ENCODE measurements at places on chromosomes 7 and 10.
A peak's percentile ranks its signal among the peaks of the same experiment; 100 is the strongest.

DNA sequence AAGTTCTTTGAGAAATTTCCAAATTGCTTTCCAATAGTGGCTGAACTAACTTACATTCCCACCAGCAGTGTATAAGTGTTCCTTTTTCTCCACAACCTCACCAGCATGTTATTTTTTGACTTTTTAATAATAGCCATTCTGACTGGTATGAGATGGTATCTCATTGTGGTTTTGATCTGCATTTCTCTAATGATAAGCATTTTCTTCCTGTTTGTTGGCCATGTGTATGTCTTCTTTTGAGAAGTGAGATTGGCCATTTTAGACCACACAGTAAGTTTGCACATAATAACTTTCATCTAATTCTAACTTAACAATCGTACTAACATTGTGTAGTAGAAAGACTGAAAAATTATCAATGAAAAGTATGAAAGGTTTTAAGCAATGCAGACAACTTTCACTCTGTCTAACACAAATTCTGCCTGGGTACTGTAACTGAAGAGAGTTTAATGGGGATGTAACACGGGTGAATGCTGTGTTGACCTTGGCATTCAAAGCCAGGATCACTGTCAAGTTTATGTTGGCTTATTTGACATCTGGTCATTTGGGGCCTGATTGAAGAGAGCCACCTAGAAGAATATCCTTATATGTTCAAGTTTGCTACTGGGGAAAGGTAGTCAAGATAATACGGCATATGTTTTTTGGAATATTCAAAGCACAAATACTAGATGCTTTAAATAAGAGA is 50.4 kb downstream of the FAM171A1 start:
- DNase-seq, result no peak

DNA sequence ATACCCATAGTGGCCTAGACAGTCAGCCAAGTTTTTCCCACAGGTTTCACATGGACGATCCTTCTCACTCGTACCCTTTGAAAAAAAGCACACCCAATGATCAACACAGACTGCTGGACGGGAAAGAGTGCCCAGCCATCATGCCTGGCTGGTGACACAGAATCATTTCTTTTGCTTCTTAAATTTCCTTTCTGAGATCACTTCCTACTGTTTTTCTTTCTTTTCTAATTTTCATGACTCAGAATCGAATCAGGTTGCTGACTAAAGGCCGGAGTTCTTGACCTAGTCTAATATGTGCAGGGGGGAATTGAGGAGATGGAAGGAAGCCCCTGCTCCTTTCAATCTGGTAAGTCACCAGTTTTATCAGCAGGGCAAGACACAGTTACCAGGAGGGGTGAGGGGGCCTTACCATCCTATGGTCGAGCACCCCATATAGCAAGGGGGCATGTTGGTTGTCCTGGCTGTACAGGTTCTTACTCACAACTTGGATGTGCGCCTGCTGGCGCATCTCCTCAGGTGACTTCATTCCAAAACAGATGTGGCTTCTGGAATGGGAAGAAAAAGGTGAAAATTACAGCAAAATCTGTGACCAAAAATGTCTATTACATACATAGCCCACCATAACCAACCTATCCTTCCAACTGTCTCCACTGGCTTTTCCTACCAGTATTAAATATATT is 3.5 kb downstream of the POLR3A start:
- no peak for DNase-seq

- DNase-seq, result peak; percentile 67
These were observed 120.2 kb upstream of the TMEM229A start for GRCh38 chr7:124152859-124153692.

GRCh38 chr10:4822208-4822607 is 3.8 kb upstream of the AKR1E2 start:
- DNase-seq, result no peak

- DNase-seq, result no peak
These were observed 5.5 kb upstream of the GDF10 start for GRCh38 chr10:47294501-47294900.

- no peak for DNase-seq
These were observed 311.0 kb upstream of the IMMP2L start for GRCh38 chr7:111873326-111873646.

- DNase-seq, result no peak
These were observed 282.3 kb upstream of the KAT6B start for GRCh38 chr10:74544106-74544505.

DNA sequence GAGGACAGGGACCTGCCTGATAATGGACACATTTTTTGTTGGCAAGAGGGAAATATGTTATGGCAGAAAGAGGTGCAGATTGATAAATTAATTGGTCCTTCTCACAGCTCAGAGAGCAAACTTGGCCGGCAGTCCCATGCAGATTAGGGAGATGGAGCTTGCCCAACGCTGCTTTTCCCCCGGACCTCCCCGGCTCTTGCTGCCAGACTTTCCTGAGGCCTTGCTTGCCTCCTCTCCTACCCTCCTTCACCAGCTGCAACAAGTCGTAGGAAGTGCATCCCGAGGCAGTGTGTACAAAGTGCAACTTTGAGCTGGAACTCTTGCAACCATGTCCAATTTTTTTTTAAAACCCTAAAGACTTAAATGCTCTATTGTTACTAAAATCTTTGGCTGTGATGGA is 215.5 kb downstream of the LRMDA start:
- DNase-seq, result no peak

- DNase-seq, result no peak
These were observed 12.8 kb upstream of the CXCL12 start for GRCh38 chr10:44397476-44398225.

- DNase-seq, result no peak
These were observed 484.6 kb downstream of the GATA3 start for GRCh38 chr10:8539056-8539455.

GRCh38 chr7:96418581-96418980 is 96.7 kb upstream of the SLC25A13 start:
- DNase-seq, result peak; percentile 22

DNA sequence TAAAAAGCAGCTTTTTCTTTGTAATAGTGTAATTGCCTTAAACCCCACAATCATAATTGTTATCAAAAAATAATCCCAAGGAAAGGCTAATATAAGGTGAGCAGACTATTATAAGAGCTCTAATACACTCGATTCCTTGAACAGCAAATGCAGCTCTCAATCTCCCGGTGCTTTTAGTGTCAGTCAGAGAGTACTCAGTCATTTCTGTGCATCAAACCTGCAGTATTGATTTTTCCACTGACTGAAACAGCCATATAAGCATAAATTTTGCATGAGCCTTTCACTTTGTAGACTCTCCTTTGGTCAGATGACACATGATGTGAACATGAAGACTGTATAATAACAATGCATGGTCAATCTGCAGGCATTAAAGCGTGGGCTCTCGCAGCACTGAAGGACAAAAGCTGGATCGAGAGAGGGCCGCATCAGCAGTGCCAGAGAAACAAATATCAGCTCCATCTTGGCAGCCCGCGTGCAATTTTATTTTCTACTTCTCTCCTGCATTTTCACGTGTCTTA is 272.0 kb downstream of the POU6F2 start:
- DNase-seq, result peak; percentile 32

- no peak for DNase-seq
These were observed 264.3 kb upstream of the RNF32 start for GRCh38 chr7:156376317-156376716.

- DNase-seq, result no peak
These were observed 162.9 kb downstream of the GLI3 start for GRCh38 chr7:42074076-42074475.

DNA sequence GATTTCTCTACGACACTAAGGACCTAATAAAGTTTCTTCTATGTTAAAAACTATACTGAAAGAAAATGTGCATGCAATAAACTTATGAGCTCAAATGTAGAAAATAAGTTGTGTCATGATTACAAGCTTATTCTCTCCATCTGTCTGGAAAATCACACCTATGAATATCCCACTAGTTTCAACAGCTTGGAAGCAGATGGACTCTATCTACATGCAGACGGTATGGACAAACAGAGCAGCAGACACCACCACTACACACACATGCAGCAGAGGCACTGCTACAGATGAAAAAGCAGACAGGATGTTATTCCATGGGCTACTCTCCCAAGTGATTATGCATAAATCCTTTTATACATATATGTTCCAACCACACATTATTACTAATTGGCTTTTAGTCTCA is 123.4 kb upstream of the TARP start:
- no peak for DNase-seq

DNA sequence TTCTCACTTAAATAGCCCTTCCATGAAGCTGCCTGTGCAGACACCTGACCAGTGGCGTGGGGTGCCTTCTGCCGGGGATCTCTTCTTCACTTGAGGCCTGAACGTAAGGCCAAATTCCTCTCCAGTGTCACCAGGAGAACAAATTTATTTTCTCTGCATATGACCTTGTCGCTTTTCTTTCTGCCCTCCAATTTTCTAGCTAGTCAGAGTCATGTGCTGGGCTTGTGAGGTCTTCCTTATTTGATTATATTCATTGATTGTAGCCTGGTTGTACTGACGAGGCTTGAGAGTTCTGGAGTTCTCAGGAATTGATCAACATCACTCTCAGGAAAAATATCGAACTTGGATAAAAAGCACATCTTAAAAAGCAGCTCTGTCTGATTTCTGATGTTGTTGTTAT is 255.7 kb downstream of the BUB3 start:
- no peak for DNase-seq

DNA sequence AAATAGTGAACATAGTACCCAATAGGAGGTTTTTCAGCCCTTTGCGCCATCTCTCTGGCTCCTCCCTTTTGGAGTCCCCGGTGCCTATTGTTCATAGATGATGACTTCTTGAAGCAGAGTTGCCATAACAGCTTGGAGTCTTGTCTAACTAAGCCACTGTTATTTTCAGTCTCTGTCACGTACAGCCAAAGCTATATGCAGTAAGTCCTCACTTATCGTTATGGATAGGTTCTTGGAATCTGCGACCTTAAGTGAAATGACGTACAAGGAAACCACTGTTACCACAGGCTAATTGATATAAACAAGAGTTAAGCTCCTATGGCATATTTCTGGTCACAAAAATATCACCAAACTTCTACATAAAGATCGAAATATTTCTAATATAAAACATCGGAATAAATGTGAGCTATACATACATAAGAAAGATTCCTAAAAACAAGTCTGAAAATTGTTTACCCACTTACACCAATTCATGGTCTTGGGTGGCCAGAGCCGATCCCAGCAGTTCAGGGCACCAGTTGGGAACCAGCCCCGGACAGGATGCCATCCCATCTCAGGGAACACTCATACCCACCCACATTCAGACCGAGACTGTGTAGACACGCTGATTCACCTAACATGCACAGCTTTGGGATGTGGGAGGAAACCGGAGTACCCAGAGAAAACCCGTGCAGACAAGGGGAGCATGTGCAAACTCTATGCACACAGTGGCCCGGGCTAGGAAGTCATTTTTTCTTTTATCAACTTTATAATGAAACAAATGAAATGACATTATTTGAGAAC is 76.0 kb upstream of the PRPS1L1 start:
- DNase-seq, result no peak

DNA sequence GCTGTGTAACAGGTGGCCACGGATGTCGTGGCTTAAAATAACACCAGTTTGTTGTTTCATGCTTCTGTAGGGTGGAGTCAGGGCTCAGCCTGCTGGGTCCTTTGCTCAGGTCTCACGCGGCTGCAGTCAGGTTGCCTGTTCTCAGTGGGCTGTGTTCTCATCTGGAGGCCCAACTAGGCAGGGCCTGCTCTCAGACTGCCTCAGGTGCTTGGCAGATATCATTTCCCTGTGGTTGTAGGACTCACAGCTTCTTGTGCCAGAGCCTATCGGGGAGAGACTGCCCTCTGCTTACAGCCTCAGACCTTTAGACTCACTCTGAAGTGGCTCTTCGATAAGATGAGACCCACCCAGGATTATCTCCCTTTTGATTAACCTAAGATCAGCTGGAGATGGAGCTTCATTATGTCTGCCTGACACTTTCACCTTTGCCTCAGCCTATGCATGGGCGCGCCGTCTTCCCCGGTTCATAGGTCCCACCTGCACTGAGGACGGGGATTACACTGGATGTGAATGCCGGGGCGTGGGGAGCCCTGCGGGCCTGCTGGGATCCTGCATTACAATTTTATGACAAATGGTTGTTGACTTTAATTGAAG is 55.3 kb downstream of the INPP5A start:
- DNase-seq, result no peak

- peak; percentile 75 for DNase-seq
These were observed 89.2 kb downstream of the DLG5 start for GRCh38 chr10:77837248-77837924.

DNA sequence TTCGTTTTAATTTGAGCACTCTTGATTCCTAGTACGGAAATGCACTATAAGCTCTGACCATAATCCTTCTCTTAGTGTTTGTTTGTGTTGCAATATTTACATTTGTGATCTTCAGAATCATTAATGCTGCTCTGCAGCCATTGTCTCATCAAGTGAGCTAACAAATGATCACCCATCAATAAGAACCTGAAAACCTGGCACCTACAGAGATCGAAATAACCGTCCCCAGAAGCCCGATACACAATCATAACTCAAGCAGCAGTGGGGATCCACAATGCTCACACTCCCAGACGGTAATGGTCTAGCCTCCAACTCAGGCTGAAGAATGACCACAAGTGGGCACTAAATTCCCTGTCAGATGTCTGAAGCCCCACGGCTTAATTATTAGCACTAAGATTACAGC is 156.0 kb upstream of the NFE2L3 start:
- no peak for DNase-seq

GRCh38 chr7:45482451-45482850 is 91.7 kb upstream of the ADCY1 start:
- no peak for DNase-seq

DNA sequence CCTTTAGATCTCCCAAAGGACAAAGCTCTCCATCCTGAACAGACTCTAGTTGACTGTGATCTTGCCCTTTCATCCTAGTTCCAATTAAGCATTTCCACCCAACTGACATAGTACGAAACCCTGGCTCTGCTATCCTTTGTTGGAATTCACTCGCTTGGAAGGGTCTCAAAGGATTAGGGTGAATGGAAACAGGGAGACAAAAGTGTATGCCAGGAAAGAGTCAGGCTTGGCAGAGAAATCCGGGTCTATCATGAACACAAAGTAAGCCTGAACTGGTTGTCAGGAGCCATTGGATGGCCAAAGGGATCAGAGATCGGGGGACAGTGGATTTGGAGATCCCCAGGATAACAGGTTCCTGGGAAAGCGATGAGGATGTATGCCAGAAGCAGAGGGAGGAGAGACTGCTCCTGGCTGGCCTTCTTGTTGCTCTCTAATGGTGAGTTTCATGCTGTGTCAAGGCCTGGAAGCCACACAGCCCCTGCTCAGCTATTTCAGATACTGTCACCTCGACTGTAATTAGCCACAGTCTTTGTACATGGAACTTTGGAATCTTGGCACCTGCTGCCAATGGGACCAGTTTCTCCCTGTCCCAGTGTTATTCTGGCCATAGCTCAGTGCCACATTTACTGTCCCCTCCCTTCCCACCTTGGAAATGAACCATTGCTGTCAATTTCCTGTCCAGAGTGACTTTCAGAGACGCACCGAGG is 1168.7 kb upstream of the AUTS2 start:
- DNase-seq, result no peak

- DNase-seq, result no peak
These were observed 47.2 kb upstream of the SFTPD start for GRCh38 chr10:79995979-79996634.

All from NCI-H526 (cell line).